ENCODE measurements at places on chromosomes 6 and 20. TPM values are rescaled to one million over a fixed set of nuclear protein-coding genes. Genes with fewer than 3 reads are reported as not detected.

Gene SLC17A5
- total RNA-seq: 26.5 TPM

Gene SCUBE3
- total RNA-seq: 0.46 TPM

Gene TRIM10
- not detected for total RNA-seq

Gene WASF1
- 3.6 TPM for total RNA-seq

DNA sequence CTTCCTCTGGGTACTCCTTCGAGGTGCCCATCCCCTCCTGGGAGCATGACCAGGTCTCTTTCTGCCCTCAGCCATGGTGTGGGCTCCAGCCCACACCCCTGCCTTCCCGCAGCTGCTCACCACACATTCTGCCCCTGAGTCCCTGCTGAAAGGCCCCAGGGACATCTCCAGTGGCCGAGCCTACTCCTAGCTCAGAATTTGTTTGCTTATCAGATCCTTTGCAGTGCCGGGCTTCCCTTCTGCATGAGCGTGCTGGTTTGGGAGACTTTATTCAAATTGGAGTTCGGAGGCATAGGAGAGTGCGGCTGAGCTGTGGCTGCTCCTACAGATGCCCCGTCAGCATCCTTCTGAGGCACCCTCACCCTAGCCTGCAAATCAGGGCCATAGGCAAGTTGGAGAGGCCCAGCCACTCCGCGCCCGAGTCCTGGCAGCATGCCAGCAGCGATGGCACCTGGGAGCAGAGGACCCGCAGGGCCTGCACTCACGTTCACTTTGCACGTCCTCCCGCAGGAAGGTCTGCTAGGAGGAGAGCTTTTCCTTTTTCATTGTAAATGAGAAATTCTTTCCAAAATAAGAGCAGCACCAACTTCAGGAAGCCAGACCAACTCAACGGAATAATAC is 327.3 kb downstream of the QKI start:
- no peak for DNase-seq

GRCh38 chr6:149840345-149841075 is 23.6 kb downstream of the LRP11 start:
- peak; percentile 77 for DNase-seq

- no peak for DNase-seq
Observed at GRCh38 chr6:17610835-17611234, 10.7 kb downstream of the FAM8A1 start.

DNA sequence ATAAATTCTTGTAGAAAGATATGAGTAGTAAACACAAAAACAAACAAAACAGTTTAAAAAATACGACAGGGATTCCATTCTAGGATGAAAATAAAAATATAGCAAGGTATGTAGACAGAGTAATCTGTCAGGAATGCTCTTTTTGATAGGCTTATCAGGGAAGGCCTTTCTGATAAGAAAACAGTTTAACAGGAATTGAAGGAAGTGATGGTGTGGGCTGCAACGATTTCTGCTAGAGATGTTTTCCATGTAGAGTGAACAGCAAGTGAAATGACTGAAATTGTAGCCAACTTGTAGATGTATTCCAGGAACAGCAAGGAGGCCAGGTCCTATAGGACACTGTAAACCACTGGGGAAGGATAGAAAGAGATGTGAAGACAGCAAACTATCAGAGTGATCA is 689.7 kb upstream of the GJE1 start:
- DNase-seq: no peak

DNA sequence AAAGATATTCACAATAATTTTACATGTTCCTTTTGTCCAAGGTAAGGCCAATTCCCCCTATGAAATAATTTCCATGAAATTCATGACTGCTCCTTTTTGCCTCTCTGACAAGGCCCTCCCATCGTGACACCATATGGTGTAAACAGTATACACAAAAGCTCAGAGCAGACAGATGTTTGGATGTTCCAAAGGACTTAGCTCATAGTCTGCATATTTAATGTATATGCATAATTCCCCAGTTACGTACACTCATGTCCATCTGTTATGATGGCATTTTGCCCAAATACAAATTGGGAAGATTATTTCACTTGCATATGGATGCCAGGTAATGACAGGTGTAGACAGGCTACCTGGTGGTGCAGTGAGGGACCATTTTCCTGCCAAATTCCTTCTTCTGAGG is 376.5 kb downstream of the KHDRBS2 start:
- no peak for DNase-seq

Measured in upper lobe of right lung (tissue), 1 donor.